ENCODE measurements at places on chromosomes 11 and 22.
A peak's percentile ranks its signal among the peaks of the same experiment; 100 is the strongest.

DNA sequence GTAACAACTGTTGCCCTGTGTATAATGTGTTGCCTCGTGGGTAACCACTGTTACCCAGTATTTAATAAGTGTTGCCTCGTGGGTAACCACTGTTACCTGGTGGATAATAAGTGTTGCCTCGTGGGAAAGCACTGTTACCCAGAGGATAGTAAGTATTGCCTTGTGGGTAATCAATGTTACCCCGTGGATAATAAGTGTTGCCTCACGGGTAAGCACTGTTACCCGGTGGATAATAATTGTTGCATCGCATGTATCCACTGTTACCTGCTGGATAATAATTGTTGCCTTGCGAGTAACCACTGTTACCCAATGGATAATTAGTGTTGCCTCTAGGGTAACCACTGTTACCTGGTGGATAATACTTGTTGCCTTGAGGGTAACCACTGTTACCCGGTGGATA lies 17.1 kb upstream of the NXPE4 start:
- no peak for DNase-seq

GRCh38 chr11:76194872-76195668 lies 11.2 kb downstream of the WNT11 start:
- DNase-seq = no peak

- no peak for DNase-seq
These were observed 42.6 kb downstream of the FLRT1 start for GRCh38 chr11:64078284-64078683.

- DNase-seq = no peak
These were observed 51.1 kb downstream of the SPATA19 start for GRCh38 chr11:133794205-133794604.

DNA sequence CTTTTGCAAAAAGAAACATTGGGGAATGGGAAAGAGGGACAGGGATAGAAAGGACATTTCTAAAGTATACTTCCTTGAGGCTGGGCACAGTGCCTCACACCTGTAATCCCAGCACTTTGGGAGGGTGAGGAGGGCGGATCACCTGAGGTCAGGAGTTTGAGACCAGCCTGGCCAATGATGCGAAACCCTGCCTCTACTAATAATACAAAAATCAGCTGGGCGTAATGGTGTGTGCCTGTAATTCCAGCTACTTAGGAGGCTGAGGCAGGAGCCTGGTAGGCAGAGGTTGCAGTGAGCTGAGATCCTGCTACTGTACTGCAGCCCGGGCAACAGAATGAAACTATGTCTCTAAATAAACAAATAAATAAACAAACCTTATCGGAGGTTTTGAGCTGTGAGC lies 16.3 kb upstream of the TEF start:
- no peak for DNase-seq

- DNase-seq = no peak
These were observed 5.5 kb upstream of the DUSP18 start for GRCh38 chr22:30673136-30673535.

DNA sequence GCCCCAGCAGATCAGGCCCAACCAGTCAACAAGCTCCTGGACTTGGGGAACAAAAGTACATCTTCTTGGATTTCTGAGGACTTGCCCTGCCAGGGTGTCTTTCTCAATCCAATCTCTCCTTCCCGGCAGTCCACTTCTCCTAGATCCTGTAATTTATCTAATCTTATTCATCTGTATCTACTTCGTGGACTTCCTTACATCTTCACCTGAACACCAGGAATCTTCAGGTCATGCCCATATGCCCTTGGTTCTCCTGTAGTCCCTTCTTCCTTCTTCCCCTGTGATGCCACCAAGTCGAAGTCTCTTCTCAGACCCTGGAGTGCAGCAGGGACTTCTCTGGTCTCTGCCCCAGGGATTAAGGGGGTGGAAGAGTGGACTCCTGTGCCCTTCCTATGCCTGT lies 100.3 kb downstream of the ZNF280B start:
- no peak for DNase-seq

DNA sequence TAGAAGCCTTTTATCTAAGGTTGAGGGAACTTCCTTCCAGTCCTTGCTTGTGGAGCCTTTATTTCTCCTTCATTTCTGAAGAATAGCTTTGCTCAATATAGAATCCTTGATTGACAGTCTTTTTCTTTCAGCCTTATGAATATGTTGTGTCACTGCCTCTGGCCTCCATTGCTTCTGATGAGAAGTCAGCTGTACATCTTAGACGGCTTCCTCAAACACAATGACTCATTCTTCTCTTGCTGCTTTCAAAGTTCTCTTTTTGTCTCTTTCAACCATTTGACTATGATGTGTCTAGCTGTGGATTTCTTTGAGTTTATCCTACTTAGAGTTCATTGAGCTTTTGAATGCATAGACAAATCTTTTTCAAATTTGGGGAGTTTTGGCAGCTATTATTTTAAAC lies 893.2 kb downstream of the BRD1 start:
- no peak for DNase-seq

DNA sequence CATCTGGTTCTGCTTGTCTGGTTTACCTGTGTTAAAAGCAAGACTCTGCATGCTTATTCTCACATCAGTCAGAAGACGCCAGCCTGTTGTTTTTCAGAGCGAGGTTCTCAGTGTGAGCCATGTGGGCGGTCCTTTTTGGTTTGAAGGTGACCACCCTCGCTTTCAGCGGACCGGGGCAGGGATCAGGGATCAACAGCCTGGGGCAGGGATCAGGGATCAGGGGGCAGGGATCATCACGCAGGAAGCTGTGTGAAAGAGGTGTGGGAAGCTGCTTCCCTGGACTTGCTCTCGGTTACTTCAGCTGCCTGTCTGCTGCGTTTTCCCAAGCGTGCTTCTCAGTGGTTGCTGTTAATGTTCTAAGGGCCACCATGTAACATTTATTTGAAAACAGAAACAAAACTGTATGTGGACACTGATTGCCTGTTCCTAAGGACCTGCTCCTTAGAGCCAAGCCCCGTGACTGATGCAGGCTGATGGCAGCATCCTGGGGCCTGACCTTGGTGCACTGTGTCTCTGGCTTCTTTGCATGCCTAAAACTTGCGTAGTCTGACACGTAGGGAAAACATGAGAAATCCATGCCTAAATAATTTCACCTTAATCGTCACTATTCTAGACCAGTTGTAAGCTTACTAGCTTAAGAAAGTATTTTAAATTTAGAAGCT lies 146.9 kb downstream of the ATXN10 start:
- no peak for DNase-seq

- no peak for DNase-seq
These were observed 289.8 kb downstream of the CTTN start for GRCh38 chr11:70688142-70688541.

DNA sequence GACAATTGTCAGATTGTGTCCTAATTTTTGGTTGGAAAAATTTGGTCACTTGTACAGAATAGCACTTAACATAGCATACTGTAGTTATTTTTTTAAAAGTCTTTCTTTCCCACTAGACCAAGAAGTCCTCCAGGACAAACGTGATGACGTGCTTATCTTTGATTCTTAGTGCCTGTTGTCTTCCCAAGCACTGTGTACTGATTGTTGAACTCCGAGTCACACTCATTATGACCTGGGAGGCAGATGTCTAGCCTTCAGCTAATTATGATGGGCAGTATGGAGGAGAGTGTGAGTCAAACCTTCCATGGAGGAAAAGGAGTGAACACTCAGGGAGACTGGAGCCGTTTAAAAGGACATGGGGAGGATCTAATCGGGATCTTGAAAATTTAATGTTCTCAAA lies 119.8 kb downstream of the SPON1 start:
- no peak for DNase-seq

DNA sequence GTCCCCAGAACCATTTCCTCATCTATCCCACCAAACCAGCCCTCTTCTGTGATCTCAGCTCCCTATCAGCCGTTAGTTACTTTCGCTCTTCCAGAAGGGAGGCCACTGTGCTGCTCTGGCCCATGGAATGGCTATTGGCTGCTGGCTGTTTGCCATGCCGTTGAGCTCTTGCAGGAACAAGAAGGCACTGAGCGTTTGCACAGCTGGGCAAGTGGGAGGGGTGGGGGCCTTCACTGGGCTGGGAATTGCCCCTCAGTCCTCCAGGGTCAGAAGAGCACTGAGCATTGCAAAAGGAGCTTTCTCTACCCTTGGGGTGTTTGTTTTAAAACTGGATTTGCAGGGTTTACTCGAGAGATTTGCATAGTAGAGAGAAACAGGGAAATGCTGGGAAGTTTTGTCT lies 129.0 kb upstream of the PARVA start:
- no peak for DNase-seq

DNA sequence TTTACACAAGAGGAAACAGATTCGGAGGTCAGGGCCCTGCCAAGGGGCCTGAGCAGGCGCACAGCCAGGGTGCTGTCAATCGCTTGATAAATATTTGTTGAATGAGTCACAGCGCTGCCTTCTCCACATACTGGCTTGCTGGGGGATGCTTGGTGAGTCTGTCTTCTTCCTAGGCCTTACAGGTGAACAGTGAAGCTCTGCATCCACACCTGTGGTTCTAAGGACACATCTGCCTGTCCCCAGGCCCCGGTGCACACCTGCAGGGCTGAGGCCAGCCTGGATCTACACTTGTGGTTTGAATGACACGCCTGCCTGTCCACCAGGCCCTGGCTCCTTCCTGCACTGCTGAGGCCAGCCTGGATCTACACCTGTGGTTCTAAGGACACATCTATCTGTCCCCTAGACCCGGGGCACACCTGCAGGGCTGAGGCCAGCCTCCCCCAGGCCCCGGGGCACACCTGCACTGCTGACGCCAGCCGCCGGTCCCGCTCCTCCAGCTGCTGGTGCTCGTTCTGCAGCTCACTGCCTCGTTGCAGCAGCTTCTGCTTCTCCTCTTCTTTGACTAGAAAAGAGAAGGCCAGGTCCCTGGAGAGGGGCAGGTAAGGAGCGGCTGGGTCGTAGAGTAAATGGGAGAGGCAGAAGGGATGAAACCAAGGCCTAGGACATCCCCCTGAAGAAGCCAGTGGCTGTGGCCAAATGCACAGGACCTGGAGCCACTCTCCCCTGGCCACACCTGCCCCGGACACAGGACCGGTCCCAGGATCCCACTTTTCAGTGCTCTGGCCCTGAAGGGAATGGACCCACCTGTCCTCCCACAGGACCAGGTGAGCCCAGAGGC lies 124.6 kb downstream of the PHF21B start:
- no peak for DNase-seq

DNA sequence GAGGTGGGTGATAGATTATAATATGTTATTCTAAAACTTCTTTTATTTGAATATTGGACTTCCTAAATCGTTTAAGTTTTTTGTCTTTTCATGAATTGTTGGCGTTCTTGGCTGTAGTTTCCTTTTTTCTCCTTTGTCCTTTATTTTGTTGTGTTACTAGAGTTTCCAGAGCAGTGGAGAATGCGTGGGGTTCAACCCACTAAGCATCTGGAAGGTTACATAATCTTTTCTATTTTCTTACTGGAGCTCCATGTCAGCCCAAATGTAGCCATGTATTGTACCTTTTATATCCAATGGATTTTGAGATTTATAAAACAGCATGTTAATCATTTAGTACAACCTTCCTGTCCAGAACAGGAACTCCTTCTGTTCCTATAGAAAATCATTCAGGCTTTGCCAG lies 63.2 kb downstream of the PPP6R3 start:
- DNase-seq = no peak

DNA sequence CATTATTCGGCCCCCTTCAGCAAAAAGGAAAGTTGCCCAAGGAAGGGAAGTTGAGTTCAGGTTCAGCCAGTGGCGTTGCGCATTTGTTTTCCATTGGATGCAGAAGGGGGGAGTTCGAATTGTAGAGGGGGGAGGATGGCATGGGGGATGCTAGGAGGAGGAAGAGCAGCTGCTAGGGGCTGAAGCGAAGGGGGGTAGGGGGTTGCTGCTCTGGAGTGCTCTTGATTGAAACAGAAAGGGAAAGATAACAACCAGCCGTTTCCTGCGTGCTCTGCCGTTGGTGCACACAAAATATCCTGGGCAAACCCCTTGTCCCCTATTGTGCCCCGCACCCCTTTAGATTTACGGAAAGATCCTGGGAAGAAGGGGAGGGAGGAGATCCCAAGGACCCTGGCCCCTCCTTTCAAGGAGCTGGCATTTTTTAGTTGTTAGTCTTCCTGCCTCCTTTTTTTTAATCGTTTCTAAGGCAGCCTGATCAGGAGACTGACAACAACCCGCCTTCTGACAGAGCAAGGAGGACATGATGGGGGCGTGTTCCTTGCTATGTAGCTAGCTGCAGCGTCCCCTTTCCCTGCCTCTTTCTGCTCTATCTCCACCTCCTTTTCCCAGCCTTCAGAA lies 2.1 kb downstream of the KMT2A start:
- peak; percentile 57 for DNase-seq

DNA sequence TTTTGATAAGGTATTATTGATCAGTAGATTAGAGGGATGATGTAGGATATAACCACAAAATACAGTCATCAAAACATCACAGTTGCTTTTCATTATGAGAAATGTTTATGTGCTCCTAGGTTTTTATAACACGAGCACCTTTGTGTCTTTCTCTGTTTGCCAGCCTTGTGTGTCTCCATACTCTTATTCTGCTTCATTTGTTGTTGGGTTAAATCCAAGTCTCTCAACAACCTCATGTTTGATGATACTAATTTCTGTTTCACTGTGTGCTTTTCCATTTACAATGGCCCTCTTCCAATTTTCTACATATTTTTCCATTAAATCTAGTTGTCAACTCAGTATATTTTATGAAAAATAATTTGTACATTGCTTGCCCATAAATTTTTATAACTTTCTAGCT lies 107.7 kb upstream of the POU2AF2 start:
- no peak for DNase-seq

DNA sequence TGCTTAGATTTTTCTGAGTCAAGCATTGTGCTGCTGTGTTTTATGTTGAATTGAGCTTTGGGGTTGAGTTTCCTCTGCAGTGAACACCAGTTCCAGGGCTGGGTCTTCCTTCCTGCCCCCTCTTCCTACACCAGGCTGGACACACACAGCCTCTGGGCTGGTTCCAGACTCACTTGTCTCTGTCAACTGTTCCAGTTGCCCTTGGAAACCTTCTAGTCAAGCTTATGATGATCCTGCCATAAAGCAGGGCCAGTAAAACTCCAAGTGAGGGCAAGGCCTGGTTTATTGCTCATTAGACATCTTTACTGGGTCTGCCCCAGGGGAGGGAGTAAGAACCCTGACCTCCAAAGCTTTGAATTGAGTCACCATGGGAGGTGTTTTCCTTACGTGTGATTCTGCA lies 61.1 kb downstream of the KIAA1671 start:
- DNase-seq = no peak

GRCh38 chr11:115221461-115222069 lies 282.6 kb downstream of the CADM1 start:
- no peak for DNase-seq

- DNase-seq = no peak
These were observed 32.8 kb upstream of the YPEL1 start for GRCh38 chr22:21768435-21768834.

GRCh38 chr22:40385036-40385782 lies 14.8 kb downstream of the SGSM3 start:
- DNase-seq = no peak

DNA sequence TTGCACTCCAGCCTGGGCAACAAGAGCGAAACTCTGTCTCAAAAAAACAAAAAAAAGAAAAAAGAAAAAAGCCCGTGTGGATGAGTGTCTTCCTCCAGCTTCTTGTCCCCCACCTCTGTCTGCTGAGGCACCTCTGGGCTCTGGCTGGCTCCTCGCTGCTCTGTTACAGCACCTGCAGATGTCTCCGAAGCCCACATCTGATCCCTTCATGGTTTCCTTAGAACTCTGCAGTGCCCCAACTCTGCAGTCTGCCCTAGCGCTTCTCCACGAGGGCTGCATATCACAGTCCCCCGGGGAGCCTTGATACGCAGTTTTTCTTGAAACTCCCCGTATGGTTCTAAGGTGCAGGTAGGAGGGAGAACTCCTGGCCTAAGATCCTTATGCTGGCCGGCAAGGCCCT lies 15.9 kb downstream of the KCTD17 start:
- no peak for DNase-seq
